ENCODE measurements at places on chromosomes 16 and 17. TPM values are rescaled to one million over a fixed set of nuclear protein-coding genes. Genes with fewer than 3 reads are reported as not detected.
A peak's percentile ranks its signal among the peaks of the same experiment; 100 is the strongest.

- H3K4me1 ChIP-seq = peaks cover 46% of the 10 kb centered on the region
- H3K27ac ChIP-seq = no peak overlapping the region
- H3K36me3 ChIP-seq = no peaks in the 10 kb centered on the region
- no peak for DNase-seq
- no peaks in the 10 kb centered on the region for H3K27me3 ChIP-seq
- no peak overlapping the region for H3K4me3 ChIP-seq
These were observed 1.0 kb downstream of the MYLK3 start for GRCh38 chr16:46746821-46747776.

DNAI2 gene
- total RNA-seq = not detected

RNF43 gene
- 2.7 TPM for total RNA-seq

DNA sequence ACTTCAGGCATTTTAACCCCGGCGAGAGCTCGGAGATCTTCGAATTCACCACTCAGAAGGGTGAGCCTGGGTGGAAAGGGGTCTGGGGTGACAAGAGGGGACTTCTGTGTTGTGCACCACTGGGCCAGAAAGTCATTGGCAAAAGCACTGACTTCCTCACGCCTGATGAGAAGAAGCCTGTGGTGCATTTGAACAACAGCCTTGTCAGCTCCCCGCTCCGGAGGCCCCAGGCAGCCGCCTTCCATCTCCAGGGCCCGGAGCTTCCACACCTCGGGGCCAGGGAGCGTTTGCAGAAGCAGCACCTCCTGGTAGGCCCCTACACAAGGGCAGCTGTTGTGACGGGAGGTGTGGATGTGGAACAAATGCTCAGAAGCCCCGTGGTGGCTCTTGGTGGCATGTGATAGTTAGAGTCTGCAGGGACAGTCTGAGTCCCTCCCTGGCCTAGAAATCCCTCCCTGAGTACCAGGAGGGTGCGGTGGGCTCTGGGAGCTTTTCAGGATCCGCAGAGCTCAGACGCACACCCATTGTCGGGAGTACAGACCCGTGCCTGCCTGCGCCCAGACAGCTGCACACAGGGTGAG, 9.7 kb downstream of the CACNG1 start:
- no peaks in the 10 kb centered on the region for H3K36me3 ChIP-seq
- no peak overlapping the region for H3K4me3 ChIP-seq
- no peak for DNase-seq
- peaks cover 25% of the 10 kb centered on the region for H3K27me3 ChIP-seq
- H3K4me1 ChIP-seq = no peaks in the 10 kb centered on the region
- no peak overlapping the region for H3K27ac ChIP-seq

GRCh38 chr17:81026266-81027036, 8.5 kb upstream of the BAIAP2 start:
- H3K27ac ChIP-seq = no peak overlapping the region
- H3K27me3 ChIP-seq = no peaks in the 10 kb centered on the region
- no peaks in the 10 kb centered on the region for H3K36me3 ChIP-seq
- H3K4me1 ChIP-seq = peaks cover 57% of the 10 kb centered on the region
- no peak for DNase-seq

- peaks cover 65% of the 10 kb centered on the region for H3K4me1 ChIP-seq
- H3K36me3 ChIP-seq = peaks cover 58% of the 10 kb centered on the region
- peak overlapping the region; percentile 51 for H3K27ac ChIP-seq
- H3K4me3 ChIP-seq = peak overlapping the region; percentile 44
- H3K27me3 ChIP-seq = no peaks in the 10 kb centered on the region
These were observed 558 bp downstream of the HSD3B7 start for GRCh38 chr16:30985401-30986128.

GRCh38 chr17:39261286-39261685, 35.5 kb upstream of the STAC2 start:
- DNase-seq = peak; percentile 77
- H3K4me1 ChIP-seq = no peaks in the 10 kb centered on the region
- peak overlapping the region; percentile 49 for H3K27ac ChIP-seq
- H3K27me3 ChIP-seq = no peaks in the 10 kb centered on the region

GRCh38 chr16:78929841-78930240, 670.7 kb downstream of the MAF start:
- no peak overlapping the region for H3K4me3 ChIP-seq
- H3K4me1 ChIP-seq = no peaks in the 10 kb centered on the region
- no peak overlapping the region for H3K27ac ChIP-seq
- no peaks in the 10 kb centered on the region for H3K36me3 ChIP-seq
- H3K27me3 ChIP-seq = 0 out of 3 replicates have a peak, but pooled peaks cover 2% of the 10 kb centered on the region

DNA sequence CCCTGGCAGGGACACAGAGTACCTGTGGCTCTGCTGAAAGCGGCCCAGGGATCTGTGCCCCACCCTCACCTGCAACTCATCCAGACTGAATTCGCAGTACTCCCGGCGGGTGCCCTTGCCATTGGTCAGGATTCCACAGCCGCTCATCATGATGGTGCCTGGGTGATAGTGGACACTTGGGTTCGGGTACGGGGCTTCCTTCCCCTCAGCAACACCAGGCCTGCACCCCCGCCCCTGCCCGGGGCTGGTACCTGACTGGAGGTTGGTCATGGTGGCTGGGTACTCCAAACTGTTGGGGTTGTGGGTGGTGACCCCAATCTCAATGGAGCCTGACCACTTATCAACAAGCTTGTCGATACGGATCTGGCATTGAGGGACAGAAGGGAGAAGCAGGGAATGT, 2.9 kb downstream of the NEURL4 start:
- H3K27ac ChIP-seq = no peak overlapping the region
- peaks cover 34% of the 10 kb centered on the region for H3K4me1 ChIP-seq
- H3K36me3 ChIP-seq = peaks cover 54% of the 10 kb centered on the region
- DNase-seq = no peak

DNA sequence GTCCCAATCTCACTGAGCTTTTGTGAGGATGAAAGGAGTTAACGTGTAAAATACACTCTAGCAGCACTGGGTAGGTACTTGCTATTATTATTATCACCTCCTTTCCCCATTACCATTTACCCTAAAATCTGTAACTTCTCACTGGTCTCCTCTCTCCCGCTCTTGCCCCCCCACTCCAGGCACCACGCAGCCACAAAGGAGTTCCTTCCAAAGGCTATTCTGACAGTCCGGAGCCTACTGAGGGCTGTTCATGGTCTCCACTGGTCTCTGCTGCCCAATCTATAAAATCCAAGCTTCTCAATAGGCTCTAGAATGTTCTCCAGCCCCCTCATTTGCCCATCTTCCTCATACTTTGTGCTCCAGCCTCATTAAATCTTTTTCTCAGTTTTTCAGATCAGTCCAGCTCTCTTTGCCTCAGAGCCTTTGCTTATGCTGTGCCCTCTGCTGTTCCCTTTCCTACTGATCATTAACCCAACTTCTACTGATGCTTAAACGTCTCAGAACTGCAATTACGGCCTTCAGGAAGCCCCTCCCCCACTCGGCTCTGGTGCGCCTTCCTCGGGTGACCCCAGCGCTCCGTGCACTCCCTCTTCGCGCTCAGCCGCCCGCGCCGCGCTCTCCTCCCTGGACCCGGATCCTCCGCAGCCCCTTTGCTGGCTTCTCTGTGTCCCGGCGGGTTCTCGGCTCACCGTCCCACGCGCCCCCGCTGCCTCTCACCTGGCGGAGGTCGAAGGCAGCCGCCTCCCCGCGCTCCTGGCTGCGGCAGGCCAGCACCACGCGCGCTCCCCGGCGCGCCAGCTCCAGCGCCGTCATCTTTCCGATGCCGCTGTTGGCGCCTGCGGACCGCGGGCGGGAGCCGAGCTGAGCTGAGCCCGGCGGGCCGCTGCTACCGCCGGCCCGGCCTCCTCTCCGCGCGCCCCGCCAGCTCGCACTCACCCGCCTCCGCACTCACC, 737 bp downstream of the DHRS13 start:
- H3K27me3 ChIP-seq = no peaks in the 10 kb centered on the region
- peak overlapping the region; percentile 85 for H3K27ac ChIP-seq
- peak overlapping the region; percentile 81 for H3K4me3 ChIP-seq
- DNase-seq = peak; percentile 76

Measured in K562 (cell line).